ENCODE measurements at places on chromosomes 5 and 9.

DNA sequence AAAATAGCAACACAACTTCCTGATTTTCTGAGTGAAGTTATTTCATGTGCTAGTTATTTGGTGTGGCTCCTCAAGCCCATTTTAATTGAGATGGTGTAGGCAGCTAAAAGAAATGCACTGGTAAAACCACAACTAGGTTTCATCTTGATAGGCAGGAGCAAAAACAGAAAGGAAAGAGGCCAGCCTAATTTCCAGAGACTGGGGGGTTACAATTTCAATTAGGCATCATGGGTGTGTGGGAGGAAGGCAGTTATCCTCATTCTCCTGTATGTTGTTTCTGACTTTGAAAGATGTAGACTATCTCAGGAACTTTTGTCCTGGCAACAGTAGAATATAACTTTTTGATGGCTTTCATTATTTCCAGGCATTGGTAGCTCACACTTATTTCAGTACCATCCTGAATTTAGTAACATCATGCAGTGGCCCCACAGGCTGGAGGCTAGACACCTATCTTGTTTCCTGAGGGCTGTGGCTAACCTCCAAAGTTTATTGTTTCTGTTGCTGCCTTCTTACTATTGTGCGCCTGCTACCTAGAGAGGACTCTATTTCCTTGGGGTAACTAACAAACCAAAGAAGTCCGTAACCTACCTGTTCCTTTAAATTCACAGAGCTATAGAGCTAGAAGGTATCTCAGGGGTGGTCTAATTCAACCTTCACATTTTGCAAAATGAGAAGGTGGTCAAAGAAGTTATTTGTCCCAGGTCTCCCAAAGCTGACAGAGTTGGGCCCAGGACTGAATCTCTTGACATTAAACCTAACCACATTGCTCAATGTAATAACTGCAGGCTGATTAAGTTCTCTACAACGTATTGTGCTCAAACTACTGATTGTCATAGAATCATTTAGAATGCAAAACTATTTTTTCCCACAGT lies 42.4 kb downstream of the FYB1 start:
- DNase-seq: no peak

- DNase-seq: no peak
Measured at GRCh38 chr5:107704681-107705401, 34.1 kb upstream of the EFNA5 start.

DNA sequence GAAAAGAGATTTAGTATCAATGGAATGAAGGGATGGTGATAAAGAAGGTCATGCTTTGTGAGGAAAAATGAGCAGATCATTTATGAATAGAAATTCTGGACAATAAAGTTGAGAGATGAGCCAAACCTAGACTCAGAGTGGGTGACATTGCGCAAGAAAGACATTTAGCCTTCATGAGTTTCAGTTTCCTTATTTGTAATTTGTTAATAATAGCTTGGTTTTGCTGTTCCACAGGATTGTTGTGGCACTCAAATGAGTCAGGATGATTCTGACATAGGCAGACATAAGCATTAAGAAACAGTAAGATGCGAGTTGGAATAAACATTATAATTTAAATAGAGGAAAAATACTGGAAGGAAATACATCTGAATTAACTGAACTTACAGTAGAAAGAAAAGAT lies 34.8 kb downstream of the ITGA2 start:
- no peak for DNase-seq

DNA sequence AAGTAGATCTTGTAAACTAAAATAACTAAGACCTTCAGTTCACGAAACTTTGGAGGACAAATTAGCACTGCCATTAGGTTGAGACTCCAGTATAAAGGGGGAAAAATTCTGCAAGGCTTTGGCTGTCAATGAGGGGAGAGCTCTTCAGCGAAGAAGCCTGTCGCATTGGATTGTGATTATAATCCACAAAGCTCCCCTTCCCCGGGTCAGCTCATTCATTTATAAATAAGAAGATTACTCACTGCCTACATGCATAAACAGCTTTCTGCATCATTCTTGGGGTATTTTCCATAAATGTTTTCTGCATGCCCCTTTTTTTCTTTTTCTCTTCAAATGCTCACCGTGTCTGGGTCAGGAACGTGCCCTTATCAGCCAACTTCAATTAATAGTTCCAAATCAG lies 196.7 kb downstream of the EBF1 start:
- DNase-seq: no peak
